Mesothelial cell of epicardium (in vitro differentiated cells): ENCODE measurements at places on chromosomes 16 and 17. TPM values are rescaled to one million over a fixed set of nuclear protein-coding genes. Genes with fewer than 3 reads are reported as not detected.

DNA sequence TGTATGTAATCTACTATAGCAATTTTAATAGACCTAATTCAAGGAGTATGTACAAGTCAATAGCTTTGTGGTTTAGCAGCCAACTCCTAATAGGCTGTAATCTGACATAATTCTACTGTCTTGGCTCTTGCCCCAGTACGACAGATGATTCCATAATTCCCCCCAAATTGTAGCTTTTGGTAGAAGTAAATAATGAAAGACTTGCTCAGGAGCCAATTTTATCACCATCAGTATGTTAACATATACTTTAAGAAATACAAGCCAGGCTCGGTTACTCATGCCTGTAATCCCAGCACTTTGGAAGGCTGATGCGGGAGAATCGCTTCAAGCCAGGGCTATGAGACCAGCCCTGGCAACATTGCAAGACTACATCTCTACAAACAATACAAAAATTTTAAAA lies 53.9 kb downstream of the AP2B1 start:
- DNase-seq, result no peak

- no peak for DNase-seq
Measured at GRCh38 chr17:76008630-76009425, 8.2 kb downstream of the CDK3 start.

The RCVRN gene
- total RNA-seq, result 1.2 to 1.8 TPM (median 1.3 TPM) in 3 replicates

DNA sequence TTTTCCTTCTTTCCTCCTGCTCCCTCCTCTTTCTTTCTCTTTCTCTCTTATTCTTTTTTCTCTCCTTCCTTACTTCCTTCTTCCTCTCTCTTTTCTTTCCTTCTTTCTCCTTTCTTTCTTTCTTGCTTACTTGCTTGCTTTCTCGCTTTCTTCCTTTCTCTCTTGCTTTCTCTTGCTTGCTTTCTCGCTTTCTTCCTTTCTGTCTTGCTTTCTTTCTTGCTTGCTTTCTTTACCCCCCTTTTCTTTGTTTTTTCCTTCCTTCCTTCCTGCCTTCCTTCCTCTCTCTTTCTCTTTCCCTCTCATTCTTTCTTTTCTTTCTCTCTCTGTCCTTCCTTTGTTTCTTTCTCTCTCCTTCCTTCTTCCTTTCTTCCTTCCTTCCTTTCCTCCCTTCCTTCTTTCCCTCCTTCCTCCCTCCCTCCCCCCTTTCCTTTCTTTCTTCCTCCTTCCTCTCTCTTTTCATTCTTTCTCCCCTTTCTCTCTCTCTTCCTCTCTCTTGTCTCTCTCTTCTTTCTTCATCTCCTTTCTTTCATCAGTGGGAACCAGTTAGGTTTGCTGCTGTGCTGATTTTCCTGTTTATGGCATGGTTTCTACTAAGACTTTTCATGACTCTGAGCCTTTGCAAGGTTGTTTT lies 142.9 kb upstream of the CACNG3 start:
- DNase-seq, result no peak

- DNase-seq, result no peak
Measured at GRCh38 chr17:3710951-3711383, 12.7 kb upstream of the HASPIN start.

- no peak for DNase-seq
Measured at GRCh38 chr16:53207810-53208752, 153.3 kb downstream of the CHD9 start.

DNA sequence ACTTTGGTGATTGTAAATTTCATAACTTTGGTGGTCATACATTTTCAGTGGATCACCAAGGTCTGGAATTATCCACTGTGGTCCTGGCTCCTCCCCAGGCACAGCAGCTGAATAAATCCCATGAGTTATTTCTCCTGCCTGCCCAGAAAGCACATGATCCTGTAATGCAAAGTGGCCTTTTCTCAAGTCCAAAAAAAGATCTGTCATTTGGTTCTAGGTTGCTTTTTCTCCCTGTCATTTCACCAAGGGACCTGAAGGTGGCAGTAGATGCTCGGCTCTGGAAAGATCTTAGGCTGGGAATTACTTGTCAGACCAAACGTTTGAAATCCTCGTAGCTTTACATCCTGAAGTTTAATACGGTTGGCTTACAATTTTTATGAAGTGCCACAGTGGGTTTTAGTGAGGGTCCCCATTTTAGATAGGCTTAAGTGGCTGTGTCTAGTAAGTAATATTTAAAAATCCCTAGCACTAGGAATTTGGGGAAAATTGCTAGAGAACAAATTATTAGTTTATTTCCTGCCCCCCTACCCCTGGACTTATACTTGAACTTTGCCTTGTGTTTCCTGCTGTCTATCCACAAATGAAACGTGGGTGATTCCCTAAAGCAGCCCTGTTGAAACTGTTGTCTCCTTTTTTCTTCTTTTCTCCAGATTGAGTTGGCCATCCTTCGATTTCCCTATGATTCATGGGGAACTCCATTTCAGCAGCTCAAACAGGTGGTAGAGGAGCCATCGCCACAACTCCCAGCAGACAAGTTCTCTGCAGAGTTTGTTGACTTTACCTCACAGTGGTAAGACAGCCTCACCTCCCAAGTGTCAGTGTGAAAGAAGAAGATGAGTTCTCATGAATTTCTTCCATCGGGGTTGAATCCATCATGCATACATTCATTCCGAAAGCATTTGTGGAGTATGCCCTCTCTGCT lies 111.7 kb downstream of the MAP2K6 start:
- peak; percentile 43 for DNase-seq

The KRT17 gene
- 221 to 238 TPM (median 232 TPM) in 3 replicates for total RNA-seq

The GNG13 gene
- not detected in 3 replicates for total RNA-seq

DNA sequence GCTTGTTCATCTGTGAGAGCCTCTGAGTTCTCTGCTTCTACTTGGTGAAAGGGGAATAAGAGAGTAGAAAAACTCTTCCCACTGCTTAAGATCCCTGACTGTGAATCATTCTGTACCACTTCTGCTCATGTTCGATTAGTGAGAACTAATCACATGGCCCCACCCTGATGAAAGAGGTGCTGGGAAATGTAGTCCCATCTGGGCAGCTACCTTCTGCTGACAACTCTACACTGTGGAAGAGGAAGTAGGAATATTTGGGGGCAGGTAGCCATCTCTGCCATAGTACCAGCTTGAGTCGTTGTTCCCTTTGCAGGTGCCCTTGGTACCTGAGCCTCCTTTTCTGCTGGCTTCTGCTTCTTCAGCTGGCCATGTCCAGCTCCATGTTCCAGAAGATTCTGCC lies 29.9 kb downstream of the NKD1 start:
- no peak for DNase-seq

DNA sequence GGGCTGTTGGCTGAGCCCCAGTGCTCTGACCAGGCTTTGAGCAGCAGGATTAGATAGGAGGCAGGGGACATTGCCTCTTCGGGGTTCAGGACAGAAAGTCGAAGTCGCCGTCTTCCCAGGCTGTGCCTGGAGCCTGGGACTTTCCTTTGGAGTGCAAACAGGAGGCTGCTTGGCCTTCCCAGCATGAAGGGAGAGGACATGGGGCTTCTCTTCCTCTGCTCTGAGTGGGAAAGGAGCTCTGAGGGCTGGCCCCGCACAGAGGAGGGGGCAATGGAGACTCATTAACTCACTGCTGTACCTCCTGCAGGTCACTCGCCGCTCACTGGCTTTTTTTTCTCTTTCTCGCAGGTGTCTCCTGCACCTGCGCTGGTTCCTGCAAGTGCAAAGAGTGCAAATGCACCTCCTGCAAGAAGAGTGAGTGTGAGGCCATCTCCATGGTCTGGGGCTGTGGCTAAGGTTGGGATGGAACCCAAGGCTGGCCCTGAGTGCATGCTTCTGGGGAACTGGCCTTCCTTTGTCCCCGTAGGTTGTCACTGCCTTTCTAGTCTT lies 642 bp downstream of the MT1F start:
- no peak for DNase-seq

DNA sequence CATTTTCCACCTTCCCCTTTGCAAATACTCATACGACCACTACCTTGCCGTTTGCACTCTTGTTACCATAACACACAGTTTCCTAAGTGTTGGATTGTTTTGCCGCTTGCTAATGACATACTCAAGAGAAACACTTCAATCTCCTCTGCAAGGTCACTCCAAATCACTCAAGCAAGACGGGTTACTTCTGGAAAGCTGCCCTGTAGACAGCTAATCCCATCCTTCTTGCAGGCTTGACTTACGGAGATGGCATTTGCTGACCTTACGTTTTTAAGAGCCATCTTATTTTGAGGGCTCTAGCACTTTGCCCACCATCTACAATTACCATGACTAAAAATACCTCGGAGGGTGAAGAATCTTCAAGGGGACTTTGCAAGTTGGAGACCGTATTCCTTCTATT lies 46.2 kb downstream of the MYH3 start:
- DNase-seq, result no peak

DNA sequence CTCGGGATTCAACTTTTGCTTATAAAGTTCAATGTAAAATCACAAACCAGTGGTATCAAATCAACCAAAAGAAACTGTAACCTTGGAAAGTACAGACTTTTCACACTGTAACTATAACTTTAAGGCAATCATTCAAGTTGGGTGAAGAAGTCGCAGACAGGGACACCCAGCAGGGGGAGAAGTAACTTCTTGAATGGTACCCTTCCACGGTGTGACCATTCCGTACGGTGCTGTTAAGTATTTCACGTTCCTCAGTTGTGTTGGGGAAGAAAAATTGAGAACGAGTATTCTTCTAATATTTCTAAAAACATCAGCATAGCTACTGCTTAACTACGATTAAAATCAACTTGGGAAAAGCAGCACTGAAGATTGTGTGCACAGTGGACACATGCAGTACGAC lies 55.8 kb downstream of the MYH10 start:
- DNase-seq, result no peak
